ENCODE measurements at places on chromosomes 1 and 21.

DNA sequence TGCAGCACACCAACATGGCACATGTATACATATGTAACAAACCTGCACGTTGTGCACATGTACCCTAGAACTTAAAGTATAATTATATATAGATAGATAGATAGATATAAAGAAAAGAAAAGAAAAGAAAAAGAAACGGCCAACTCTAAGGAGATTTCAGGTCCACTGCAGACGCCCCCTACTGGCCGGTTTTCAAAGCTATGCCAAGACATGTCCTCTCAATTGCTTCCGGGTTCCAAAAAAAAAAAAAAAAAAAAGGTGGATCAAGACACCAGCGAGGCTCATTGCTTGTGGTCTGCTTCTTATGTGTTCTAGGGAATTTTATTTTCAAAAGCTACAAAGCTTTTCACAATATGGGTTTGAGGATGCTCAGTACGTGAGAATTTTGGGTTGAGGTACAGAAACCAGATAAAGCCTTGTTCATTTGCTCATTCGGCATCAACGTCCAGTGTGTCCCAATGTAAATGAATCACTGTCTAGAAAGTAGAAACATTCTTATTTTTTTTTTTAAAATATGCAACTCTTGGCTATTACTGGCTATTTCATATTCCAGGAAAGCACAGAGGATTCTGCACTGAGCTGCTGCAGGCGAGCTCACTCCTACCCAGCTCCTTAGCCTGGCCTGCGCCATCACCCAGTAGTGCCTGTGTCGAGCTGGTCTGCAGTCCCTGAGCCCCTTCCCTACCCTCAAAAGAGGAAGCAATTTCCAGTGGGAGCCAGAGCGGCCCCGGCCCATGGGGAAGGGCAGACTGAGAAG lies 643.0 kb downstream of the KIF26B start:
- DNase-seq: peak; percentile 49

- no peak for DNase-seq
These were observed 546 bp downstream of the DONSON start for GRCh38 chr21:33587792-33588484.

- no peak for DNase-seq
These were observed 133.6 kb downstream of the SYF2 start for GRCh38 chr1:25098717-25099116.

DNA sequence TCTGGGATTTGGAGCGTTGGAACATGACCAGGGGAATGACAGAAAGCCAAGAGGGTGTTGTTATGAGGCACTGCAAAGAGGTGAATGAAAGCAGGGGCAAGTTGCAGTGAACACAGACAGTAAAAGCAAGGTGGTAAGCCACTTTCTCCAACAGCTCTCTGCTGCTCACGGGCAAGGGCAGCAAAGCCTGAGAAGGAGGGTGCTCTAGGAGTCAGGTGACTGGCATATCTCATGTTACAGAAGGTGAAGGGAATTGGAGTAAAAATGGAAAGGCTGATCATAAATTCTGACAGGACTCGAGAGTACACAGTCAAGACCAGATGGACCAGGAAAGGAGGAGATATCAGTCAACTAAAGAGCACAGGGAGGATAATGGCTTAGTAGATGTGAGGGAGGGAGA lies 14.5 kb downstream of the VAV3 start:
- no peak for DNase-seq

GRCh38 chr1:89670163-89670562 lies 37.2 kb downstream of the LRRC8C start:
- DNase-seq: no peak

GRCh38 chr1:28887835-28888682 lies 26.3 kb upstream of the EPB41 start:
- no peak for DNase-seq

DNA sequence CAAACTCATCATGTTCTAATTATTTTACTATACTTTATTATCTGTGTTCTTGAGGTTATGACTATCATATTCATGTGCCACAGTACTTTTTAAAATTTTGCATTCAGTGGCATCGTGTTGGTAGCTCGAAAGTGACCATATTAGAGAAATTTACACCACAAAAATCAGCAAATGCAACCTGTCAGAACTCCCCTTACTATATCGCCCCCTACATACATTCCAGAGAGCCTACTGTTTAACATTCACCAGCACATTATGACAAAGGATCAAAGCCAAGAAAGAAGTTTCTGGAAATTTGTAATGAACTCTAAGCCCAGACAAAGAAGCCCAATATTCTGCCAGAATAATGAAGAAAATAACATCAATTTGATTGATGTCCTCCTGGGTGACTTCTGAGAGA lies 909.3 kb downstream of the LTN1 start:
- DNase-seq: no peak

DNA sequence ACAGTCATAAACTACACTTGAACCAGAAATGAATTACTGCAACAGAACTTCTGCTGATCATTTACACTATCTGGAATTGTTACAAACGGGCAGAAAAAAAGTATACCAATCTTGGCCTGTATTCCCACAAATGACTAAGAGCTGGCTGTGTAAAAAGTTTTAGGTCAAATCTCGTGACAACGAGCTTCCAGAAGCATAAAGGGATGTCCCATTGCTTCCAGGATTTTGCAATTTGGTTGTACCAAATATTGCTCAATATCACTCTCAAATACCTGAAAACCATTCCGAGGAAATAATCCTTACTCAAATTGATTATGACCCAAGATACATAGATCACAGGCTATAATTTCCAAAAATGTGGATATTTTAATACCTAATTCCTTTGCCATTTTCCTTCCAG lies 175.6 kb downstream of the TBX15 start:
- no peak for DNase-seq

DNA sequence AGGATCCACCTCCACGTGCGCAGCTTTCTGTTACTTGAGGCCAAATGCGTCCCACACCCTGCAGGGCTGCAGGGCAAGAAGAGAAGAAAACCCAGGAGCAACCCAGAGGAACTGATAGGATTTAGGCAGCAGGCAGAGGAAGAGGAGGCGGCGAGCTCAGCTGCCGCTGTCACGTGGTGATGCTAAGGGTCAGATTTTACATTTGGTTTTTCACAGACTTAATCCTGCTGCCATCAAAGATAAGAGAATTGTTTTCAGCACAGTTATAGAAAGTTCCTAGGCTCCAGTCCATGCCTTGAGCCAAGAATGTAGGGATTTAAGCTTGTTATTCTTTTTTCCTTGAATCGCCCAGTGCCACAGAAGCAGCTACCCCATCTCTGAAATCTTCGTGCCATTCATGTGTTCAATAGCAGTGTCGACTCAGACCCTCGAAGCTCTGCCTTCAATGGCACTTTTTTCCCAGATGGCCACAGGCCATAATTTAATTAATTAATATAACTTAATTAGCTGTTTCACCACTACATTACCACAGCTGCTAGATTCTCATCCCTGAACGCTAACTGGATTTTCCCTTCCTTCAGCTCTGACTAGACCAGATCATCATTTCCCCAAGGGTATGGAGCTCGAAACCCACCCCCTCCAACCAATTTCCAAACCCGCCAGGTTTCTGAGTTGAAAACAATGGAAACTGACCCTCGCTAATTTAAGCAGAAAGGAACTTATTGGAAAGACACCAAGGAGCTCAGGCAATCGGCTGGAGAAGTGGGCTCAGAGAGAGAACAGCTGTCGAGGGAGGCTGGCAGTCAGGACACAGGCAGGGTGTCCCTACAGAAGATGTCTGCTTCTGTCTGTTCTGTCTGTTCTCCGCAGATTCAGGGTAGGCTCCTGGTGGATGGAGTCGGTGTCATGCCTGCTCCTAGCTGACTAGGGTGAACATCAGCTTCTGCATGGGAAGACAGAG lies 36.2 kb downstream of the LDLRAP1 start:
- no peak for DNase-seq

DNA sequence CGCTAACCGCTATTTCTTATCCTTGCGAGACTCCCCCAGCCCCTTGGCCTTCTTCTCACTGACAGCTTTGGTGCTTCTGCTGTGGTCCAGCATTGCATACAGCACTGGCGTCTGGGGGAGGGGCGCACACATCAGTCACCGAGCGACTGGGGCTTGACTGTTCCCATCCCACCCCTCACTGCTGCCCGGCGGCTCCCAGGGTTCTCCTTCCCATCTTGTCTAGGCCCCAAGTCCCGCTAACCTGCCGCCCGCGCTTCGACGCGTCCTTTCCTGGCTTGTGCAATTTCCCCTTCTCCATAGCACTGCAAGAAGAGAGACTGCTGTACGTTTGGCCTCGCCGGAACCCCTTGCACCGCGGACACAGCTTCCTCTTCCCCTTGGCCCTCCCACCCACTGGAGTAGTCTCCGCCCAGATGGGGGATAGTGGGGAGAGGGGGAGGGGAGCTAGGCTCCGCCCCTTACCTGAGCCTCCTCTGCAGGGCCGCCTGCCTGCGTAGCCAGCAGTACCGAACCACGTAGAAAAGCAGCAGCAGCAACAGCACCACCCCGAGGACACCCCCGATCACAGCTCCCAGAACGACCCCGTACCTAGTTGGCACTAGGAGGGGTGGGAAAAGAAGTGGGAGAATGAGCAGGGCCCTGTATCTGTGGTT lies 3.8 kb downstream of the MPZ start:
- peak; percentile 49 for DNase-seq

DNA sequence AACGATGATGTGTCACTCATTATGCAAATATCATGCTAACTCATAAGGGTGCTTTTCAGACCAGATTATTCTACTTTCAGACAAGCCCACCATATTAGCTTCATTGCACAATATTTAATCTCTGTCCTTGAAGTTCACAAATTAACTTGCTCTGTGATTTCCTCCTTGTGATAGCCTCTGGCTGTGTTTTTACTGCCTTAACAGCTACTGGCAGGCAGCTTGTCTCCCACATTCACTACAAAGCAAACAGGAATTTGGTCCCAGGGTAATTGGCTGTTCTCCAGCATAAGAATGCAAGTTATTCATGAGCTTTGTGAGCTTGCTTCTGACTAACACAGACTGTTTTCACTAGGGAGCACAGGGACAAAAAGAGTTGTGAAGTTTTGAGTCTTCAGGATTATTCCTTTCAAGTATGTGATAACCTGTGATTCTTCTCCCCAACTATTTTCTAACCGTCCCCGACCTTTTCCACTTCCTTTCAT lies 87.9 kb upstream of the HMCN1 start:
- DNase-seq: no peak

DNA sequence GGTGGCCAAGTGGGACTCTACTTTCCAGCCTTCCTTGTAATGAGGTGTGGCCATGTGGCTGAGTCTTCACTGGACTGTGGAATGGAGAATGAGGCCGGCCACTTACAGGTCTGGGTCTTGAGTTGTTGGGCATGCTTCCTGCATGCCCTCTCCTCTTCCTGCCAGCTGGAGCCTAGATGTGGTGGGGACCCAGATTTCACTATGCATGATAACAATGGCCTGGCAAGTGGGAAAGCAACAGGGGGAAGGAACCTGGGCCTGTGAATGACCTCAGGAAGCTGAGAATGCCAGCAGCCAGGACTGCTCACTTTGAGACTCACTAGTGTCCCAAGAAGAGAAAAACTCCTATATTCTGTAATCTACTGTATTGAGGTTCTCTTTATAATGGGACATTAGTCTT lies 8.5 kb upstream of the SLC26A9 start:
- DNase-seq: no peak

- DNase-seq: peak; percentile 90
These were observed 19.2 kb upstream of the CDK18 start for GRCh38 chr1:205484985-205485967.

DNA sequence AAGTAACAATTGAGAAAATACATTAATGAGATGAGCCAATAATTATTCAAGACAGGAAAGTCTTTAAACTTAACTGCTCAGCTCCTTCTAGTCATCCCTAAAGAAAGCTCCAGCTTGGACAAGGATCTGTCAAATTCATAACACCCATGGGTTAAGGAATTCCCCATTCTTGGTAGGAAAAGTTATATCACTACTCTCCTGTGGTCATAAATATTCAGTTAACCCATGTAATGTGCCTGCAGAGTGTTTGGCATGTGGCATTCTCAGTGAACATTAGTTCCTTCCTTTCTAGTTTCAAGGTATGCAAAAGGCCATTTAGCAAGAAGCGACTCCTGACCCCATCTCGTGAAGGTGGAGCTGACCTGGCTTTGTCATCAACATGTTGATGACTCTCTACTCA lies 76.7 kb upstream of the VCAM1 start:
- DNase-seq: no peak

DNA sequence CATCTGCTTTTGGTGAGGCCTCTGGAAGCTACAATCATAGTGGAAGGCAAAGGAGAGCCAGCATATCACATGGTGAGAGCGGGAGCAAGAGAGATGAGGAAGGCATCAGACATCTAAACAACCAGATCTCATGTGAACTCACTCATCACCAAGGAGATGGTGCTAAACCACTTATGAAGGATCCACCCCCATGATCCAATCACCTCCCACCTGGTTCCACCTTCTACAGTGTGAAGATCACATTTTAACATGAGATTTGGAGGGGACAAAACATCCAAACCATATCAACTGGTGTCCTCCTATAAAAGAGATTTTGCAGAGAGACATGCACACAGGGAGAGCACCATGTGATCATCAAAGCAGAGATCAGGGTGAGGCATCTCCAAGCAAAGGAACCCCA lies 578.6 kb downstream of the MATN1 start:
- DNase-seq: no peak

DNA sequence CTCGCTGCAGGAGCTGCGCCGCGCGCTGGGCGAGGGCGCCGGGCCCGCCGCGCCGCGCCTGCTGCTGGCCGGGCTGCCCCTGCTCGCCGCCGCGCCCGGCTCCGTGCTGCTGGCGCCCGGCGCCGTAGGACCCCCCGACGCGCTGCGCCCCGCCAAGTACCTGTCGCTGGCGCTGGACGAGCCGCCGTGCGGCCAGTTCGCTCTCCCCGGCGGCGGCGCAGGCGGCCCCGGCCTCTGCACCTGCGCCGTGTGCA lies 730 bp downstream of the OLIG1 start:
- DNase-seq: no peak

DNA sequence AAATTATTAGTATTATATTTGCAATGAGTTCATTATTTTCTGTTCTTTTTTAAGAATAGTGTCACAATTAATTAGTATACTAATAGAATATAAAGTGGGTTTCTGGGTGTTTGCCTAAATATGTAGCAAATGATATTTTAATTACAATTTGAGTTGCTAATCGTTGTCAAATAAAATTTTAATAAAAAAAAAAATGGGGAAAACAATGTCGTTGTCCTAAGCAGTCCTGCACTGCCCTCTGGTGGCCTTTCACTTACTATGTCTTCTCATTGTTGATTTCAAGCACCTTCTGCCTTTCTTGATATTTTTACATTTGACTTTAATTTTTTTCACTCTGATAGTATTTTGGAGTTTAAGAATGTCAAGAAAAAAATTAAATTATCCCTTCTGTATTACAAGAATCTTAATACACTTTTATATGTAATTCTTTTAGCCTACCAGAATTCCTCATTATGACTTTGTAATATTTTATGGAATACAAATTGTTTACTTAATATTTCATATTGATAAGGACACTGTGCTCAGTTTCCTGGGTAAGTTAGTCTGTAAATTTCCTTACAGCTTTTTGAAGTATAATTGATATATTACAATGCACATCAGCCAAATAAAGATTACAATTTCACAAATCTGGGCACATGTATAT lies 104.5 kb upstream of the FMN2 start:
- DNase-seq: peak; percentile 25

DNA sequence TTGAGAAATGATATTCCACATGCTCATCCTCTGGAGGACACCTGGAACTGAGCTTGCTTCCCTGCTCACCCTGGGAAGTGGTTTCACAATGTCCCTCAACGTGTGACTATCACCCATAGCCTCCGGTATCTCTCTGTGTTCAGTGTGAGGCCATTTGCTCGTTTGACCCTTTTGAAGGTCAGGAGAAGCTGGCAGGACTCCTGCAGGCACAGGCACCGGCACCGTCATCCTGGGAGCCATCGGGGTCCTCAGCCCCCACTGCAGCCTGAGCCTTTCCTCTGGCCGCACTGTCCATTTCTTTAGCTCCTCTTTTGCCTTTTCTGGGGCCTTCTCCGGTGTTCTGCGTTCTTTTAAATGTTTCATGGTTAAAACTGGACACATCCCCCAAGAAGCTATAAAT lies 159.6 kb upstream of the COL6A1 start:
- no peak for DNase-seq

All from Jurkat, Clone E6-1 (cell line).